Endothelial cell (in vitro differentiated cells): ENCODE measurements at places on chromosomes 3 and 15.

DNA sequence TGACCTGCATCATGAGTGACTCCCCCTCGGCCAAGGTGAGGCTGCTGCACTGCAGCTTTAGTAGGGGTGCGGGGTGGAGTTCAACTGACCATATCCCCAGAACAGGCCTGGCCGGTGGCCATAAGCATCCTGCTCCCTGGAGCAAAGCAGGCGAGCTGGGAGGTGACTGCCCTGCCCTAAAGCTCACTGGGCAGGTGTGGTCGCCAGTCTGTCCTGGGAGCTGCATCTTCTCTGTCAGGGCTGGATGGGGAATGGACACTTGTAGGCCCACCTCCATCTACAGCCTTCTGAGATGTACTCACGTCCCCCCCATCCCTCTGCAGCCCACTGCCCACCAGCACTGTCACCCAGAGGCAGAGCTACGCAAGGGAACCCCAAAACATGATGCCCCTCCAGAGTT is 14.5 kb downstream of the NBEAL2 start:
- DNase-seq = no peak

- no peak for DNase-seq
Observed at GRCh38 chr3:126258670-126259069, 78.3 kb upstream of the ALDH1L1 start.

DNA sequence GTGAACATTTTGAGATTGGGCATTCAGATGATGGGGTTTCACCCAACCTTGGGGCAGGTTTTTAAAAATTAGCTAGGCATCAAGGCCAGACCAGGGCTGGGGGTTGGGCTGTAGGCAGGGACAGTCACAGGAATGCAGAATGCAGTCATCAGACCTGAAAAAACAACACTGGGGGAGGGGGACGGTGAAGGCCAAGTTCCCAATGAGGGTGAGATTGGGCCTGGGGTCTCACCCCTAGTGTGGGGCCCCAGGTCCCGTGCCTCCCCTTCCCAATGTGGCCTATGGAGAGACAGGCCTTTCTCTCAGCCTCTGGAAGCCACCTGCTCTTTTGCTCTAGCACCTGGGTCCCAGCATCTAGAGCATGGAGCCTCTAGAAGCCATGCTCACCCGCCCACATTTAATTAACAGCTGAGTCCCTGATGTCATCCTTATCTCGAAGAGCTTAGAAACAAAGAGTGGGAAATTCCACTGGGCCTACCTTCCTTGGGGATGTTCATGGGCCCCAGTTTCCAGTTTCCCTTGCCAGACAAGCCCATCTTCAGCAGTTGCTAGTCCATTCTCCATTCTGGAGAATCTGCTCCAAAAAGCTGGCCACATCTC is 6.1 kb downstream of the RHO start:
- DNase-seq = no peak

DNA sequence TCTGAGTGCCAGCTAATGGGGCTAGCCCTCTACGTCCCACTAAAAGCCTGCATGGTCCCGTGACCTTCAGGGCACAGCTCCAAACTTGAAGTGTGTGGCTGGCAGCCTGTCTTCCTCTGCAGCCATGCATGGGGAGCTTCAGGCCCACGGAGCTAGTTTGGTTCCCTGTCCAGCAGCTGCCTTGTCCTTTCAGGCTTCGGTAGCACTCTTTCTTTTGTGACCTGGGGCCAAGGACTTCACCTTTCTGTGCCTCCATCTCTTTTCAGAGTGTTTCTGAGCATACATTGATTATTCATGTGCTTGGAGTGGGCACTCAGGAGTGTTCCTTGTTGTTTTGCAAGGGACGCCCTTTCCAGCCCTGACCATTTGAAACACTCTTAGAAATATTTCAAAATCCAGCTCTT is 155.2 kb downstream of the DNAJB8 start:
- no peak for DNase-seq

DNA sequence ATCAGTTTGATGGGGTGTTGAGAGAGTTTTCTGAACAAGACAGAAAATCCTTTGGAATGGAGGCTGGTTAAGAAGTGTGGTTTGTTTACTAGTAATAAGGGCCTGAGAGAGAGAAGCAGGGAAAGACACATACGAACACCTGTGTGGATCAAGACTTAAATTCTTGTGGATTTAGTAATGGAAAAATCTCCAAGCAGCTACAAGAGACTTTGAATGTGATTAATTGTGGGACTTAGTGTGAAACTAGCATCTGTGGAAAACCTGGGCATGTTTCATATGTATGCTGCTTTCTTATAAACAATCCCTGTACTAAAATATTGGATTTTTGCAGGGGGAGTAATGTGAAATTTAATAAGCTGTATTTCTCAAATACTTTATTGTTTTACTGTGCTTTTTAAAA is 399.1 kb downstream of the SI start:
- no peak for DNase-seq

- no peak for DNase-seq
Observed at GRCh38 chr3:59606638-59607266, 556.9 kb upstream of the CFAP20DC start.

GRCh38 chr15:74482661-74483060 is 21.7 kb upstream of the UBL7 start:
- peak; percentile 12 for DNase-seq

GRCh38 chr15:76135516-76135915 is 75.7 kb downstream of the TMEM266 start:
- DNase-seq = no peak

DNA sequence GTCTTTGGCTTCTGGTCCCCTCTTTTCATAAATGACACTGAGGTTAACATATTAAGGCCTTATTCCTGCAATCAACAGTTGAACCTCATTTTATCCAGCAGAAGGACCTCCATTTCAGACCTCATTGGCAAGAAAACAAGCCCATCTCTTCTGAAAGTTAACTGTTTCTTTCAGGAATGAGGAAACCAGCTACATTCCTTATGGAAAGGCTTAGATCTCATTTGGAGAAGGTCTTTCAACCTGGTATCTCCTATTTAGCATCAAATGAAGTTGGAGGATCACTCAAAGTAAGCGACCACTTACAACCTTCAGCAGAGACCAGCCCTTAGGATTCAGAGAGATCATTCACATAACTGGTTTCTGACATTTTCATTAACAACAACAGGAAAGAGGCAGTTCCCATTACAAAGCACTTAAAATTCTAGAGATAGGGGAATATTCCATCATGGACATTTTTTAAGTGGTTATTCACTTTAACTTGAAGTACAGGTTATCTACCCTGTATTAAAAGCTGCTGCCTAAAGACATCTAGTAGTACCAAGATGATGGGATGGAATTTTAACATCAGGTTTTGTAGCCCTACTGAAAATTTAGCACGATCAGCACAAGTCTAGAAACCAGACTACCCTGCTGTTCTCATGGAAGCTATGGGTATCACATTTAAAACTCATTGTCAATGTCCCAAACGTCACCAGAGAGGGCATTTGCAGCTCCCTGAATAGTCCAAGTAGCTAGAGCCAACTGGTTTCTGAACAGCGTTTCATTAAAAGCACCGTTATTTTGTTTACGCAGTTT is 30.4 kb downstream of the TFRC start:
- no peak for DNase-seq

- no peak for DNase-seq
Observed at GRCh38 chr3:51141573-51141972, 243.5 kb upstream of the MANF start.

- no peak for DNase-seq
Observed at GRCh38 chr15:75195766-75196241, 5.9 kb upstream of the C15orf39 start.

DNA sequence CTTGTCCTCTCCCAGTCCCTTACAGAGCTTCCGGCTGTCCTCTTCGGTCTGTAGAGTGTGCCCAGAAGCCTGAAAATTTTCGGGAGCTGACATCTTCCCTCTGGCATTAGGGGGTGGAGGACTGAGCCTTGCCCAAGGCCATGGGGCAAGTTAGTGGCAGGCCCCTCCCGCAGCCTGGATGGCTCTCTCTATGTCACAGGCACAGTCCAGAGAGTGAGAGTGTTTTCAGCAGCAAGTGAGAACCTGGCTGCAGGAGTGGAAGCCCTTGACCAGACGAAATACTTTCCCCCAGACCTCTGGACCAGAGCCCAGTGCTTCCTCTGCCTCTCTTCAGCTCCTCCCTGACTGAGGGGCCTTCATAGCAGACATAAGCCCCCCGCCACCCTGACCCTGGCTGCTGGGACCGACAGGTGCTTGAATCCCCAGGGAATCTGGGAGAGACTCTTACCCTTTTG is 50.5 kb upstream of the SEC22A start:
- DNase-seq = no peak

DNA sequence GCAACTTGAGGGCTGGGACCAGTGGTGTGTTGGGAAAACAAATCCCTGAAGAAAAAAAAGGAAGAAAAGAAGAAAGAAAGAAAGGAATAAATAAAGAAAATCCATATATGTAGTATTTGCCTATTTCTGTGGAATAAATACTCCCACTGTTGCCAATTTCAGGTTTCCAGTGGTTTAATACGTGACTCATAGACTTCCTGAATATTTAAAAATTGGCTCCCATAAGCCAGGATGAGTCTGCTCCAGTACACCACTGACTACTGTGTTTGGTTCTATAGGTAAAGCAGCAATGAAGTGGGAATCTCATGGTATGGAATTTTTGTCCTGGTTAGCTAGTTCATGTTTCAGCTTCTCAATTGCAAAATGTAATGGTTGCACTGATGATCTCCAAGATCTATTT is 31.6 kb downstream of the PYDC2 start:
- no peak for DNase-seq

DNA sequence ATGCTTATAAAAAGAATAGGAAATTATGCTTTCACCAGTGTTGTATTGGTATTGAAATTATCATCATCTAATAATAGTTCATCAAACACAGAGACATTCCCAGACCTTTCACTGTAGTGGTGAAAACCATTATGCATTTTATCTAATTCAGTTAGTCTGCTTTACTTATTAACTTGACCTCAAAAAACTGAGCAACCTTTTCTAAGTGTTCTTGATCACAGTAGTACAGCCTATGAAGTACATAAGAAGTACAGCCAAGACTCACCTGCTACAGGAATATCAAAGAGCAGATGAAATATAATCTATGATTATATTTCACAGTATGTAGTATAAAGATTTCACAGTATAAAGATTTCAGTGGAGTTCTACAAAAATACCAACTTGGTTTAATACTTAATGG is 75.2 kb downstream of the FILIP1L start:
- DNase-seq = no peak

DNA sequence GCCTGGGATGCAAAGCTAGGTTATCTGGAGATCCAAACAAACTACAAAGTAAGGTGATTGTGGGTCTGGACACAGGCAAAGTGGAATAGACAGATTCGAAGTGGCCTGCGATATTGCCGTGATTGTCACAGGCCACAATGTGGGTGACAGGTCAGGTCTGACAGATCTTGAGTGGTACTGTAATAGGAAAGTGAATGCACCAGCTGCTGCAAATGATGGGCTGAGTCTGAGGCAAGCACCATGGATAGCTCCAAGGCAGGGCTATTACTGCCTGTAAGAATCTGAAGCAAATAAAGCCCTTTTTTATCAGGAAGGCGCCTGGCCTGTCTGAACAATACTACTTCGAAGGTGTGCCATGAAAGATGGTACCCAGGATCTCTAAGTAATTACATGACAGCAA is 10.0 kb downstream of the ARMC8 start:
- DNase-seq = peak; percentile 42

GRCh38 chr3:23856286-23856685 is 50.5 kb downstream of the UBE2E1 start:
- DNase-seq = no peak

GRCh38 chr3:185401319-185401955 is 38.5 kb downstream of the MAP3K13 start:
- DNase-seq = no peak

DNA sequence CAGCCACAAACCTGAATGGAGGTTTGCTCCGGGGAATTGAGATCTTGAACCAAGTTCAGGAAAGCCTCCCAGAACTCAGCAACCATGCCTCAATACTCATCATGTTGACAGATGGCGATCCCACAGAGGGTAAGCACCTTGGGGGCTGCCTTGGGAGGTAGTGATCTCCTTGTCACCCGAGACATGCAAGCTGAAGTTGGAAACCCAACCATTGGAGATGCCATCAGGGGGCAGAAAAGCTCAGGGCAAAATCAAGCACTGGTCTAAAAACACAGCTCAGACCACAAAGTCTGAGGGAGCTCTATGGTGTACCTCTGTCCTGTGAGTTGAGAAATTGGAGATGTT is 5.8 kb downstream of the ITIH1 start:
- no peak for DNase-seq

- no peak for DNase-seq
Observed at GRCh38 chr3:24005669-24006068, 60.6 kb downstream of the NR1D2 start.

GRCh38 chr3:46864061-46864881 is 1.0 kb upstream of the MYL3 start:
- DNase-seq = no peak

GRCh38 chr3:124860599-124860998 is 26.6 kb downstream of the ITGB5 start:
- DNase-seq = no peak

DNA sequence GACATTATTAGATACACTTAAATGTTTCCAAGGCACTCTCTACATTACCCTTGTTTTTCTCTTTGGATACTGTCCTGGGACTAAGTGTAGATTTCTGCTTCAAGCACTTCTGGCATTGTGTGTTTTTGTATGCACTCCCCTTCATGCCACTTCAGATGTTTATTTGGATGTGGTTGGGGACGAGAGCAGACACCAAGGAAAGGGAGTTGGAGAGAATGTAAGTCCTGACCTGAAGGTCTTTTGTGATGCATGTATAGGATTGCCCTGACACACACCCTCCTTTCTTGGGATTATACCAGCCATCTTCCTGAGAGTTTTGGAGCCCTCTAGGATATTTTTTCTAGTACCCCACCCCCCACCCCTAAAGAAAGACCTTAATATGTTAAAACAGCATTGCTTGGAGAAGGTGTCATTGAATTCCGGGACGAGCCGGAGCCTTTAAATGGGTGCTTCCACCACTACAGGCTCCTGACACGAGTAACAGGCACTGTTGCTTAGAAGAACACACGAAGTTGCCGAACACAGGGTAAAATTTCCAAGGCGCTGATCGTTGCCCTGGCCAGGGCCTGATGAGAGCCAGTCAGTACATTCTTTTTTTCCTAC is 22.7 kb downstream of the PSMD6 start:
- DNase-seq = no peak

- no peak for DNase-seq
Observed at GRCh38 chr3:2921903-2922302, 188.3 kb downstream of the IL5RA start.

DNA sequence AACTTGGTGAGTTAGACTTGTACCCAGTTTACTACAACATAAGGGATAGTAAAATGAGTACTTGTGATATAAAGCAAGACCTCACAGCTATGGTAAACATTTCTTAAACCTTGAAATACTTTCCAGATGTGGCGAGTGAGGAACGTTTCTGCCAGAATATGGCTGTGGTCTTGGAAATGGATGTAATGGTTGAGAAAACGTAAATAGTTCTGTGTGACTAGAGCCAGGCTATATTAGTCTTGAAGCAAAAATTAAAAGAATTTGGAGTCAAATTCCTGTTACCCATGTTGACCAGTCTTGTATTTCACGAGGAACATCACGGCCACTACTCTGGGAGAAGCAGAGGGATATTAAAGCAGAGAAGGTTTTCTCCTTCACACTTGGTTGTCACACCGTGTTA is 15.3 kb downstream of the OR4F15 start:
- no peak for DNase-seq
